ENCODE measurements at places on chromosomes 7 and 10. TPM values are rescaled to one million over a fixed set of nuclear protein-coding genes. Genes with fewer than 3 reads are reported as not detected.

DNA sequence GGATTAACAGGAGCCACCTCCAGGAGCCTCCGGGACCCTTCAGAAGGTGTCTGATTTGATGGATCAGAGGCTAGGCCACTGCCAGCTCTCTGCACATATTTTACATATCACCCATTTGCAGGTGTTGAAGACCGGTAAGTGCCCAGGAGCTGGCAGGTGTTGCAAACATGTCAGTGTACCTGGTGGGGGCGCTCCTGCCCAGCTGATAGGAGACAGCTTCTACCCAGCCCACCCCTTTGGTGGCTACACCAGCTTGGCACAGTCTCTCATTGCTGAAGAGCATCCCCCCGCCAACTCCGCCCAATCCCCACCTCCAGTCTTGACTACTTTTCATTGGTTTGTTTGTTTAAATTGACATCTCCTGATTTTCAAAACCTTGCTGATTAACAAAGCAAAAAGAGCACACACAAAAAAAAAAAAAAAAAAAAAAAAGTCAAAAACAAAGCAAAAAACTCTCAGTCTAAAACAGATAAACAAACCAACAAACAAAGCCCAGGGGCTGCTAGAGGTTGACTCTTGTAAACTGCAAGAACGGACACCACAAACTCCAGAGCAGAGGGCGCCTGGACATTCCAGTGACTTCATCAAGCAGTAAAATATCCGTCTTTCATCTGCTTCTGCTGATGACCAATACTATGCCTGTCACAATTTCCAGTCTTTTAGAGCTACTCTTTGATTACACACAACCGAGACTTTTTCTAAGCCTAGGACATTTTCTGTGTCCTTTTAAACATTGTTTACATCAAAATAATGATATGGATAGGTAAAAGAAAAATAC, 275.3 kb downstream of the NRG3 start:
- no peak for DNase-seq

- no peak for DNase-seq
Observed at GRCh38 chr7:24797270-24797669, 40.0 kb upstream of the GSDME start.

DNA sequence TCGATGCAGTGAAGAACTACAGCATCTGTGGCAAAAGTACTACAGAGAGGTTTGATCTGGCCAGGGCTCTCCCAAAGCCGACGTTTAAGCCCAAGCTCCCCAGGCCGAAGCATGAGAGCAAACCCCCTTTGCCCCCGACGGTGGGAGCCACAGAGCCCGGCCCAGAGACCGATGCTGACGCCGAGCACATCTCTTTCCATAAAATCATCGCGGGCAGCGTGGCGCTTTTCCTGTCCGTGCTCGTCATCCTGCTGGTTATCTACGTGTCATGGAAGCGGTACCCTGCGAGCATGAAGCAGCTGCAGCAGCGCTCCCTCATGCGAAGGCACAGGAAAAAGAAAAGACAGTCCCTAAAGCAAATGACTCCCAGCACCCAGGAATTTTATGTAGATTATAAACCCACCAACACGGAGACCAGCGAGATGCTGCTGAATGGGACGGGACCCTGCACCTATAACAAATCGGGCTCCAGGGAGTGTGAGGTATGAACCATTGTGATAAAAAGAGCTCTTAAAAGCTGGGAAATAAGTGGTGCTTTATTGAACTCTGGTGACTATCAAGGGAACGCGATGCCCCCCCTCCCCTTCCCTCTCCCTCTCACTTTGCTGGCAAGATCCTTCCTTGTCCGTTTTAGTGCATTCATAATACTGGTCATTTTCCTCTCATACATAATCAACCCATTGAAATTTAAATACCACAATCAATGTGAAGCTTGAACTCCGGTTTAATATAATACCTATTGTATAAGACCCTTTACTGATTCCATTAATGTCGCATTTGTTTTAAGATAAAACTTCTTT, 2.3 kb downstream of the LRRTM3 start:
- DNase-seq = no peak

DNA sequence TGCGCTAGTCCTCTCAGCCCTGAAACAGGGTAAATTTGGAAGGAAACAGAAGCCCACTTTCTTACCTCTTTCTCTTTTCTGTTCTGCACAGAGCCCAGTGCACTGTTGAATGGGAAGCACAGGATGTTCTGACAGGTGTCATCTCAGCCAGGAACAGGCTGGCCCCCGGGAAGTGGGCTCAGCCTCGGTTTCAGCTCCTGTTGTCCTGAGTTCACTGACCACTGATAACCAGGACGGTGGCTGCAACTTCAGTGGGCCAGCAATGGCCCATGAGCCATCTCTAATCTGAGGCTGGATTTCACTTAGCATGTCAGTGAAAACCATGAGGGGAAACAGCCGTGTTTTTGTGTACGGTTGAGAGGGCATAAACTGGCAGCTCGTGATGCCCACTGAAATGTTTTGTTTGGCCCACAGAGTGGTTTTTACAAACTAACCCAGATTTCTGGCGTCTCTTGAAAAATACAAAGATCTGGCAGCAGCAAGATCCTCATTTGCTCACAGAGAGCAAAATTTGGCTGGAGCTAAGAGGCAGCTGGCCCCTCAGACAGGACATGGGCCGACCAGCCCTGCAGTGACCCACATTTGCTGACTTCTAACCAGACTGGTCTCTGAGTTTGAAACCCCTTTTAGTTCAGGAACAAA, 455.9 kb downstream of the PAXIP1 start:
- DNase-seq = no peak

DNA sequence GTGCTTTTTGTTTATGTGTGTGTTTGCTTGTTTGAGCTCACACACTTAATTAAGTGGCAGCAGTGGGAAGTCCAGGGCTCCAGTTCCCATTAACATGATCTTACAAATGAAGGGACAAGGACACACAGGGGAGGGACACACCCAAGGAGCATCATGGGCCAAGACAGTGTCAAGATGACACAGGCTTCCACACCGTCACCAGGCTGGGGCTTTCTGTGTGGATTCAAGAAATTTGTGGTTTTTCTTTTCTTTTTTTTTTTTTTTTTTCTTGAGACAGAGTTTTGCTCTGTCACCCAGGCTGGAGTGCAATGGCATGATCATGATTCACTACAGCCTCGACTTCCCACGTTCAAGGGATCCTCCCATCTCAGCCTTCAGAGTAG, 173.6 kb downstream of the KIAA1217 start:
- no peak for DNase-seq

GRCh38 chr7:111660478-111660877, 98.2 kb upstream of the IMMP2L start:
- DNase-seq = no peak

GRCh38 chr7:33886149-33886623, 19.2 kb upstream of the BMPER start:
- DNase-seq = peak; percentile 70

DNA sequence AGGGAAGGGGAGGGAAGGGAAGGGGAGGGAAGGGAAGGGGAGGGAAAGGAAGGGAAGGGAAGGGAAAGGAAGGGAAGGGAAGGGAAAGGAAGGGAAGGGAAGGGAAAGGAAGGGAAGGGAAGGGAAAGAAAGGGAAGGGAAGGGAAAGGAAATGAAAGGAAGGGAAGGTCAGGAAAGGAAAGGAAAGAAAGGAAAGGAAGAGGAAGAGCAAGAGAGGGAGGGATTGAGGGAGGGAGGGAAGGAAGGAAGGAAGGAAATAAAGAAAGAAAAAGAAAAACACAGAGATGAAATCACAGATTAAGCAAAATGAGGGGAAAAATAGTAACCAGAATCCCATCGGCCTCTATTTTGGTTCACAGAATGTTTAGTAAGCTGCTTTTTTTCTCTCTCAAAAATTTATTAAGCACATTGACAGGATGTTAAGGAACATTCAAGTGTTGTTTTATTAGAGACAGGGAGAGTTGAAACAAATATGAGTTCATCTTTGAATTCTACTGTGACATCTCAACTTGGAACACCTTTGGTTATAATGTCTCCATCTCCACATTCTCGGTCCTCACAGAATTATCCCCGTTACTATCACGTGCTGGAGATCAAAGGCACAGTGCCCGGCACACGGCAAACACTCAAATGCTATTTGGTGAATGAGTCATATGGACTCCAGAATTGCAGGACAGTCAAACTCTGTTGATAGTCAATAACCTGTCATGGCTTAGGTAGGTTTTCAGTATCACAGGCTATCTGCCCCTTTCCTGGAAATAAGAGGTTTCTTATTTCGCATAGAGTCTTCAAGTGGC, 52.4 kb downstream of the ABCB1 start:
- DNase-seq = no peak

- no peak for DNase-seq
Observed at GRCh38 chr10:29407280-29407858, 118.5 kb downstream of the LYZL1 start.

DNA sequence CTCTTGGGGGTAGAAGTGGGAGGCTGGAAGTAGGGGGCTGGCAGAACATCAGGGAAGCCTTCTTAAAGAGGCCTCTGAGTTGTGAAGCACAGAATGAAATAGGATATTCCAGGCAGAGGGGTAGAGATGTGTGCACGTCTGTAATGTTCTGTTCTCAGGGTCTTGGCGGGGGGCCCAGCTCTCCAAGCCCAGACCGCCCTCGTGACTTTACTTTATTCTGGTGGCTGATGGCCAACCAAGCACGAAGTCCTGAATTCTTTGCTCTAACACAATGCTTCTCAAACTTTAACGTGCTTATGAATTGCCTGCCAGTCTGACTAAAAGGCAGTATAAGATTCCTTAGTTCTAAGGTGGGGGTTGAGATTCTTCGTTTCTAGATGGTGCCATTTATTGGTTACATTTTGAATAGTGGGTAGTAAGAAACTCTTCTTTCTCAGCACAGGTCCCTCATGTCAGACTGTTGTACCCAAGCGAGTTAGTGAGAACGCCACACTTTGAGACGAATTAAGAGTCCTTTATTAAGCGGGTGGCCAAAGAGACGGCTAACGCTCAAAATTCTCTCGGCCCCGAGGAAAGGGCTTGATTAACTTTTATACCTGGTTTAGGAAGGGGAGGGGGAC, 8.2 kb downstream of the PRXL2A start:
- DNase-seq = no peak

DNA sequence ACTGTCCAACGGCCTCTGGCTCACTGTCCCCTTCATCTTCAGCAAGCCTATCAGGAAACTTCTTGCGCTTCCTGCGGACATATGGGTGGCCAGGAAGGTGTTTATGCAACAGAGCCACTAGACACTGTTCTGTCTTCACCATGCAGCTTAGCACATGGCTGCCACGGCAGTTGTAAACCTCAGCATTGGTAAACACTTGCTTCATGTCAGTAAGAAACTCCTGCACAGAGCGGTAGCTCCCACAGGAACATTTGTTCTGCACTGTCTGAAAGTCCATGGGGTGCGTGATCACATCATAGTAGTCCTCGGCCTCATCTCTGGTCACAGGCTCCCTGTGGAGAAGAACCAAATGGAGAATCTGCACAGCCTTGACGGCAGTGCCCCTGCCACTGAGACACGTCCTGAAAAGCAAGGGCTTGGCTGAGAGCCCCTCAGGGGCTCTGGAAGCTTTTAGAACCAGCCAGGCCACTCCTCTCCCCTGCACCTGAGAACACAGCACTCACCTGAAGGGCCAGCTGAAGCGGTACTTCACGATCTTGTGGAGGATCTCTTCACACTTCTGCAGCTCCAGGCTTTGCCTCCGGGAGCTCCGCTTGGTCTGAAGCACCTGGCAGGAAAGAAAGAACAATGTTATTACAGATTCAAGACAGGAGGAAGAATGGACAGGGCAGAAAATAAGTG, 8.8 kb downstream of the FZD9 start:
- no peak for DNase-seq

DNA sequence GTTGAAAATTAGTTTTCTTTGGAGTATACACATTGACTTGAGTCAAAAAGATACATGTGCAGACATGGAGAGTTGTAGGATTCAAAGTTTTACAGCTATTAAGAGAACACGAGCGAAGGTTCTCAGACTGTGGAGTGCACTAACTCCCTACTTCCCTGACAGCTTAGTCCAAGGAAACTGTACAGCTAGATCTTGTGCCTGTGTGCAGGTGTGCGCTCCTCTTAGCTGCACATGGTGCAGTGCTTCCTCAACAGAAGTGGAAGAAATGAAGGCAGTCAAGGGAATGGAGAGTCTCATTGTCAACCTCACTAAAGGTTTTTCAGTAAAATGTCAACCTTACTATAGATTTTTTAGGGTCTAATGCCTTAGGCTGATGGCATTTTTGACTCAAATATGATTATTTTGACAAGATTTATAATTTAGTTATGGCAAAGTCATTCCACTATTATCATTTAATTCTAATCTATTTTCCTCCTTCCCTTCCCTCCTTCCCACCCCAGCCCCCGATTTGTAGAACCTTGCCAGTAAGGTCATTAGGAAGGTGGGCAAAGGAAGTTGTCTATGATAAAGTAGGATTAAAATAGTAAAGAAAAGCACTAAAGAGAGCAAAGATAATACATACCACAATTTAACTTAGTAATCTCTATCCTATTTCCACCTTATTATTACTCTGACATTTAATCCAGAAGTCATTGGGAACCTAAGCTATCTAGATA, 13.6 kb downstream of the PDK4 start:
- no peak for DNase-seq

DNA sequence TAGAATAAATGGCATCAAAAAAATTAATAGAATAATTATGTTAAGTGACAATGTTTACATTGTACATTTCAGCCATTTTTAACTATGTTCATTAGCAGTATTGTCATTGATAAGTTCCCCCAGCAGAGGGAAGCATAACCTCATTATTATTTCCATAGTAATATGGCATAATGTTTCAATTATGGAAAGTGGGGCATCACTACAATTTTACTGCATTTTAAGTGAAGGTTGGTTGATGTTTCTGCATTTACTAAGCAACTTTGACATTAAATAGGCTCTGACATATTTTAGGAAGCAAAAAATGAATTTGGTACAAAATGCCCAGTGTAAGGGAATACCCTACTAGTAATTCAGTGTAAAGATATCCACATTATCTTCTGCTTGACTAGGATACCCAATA, 218.3 kb downstream of the SEMA3A start:
- peak; percentile 50 for DNase-seq

GRCh38 chr7:137772316-137772715, 74.5 kb downstream of the DGKI start:
- DNase-seq = no peak

DNA sequence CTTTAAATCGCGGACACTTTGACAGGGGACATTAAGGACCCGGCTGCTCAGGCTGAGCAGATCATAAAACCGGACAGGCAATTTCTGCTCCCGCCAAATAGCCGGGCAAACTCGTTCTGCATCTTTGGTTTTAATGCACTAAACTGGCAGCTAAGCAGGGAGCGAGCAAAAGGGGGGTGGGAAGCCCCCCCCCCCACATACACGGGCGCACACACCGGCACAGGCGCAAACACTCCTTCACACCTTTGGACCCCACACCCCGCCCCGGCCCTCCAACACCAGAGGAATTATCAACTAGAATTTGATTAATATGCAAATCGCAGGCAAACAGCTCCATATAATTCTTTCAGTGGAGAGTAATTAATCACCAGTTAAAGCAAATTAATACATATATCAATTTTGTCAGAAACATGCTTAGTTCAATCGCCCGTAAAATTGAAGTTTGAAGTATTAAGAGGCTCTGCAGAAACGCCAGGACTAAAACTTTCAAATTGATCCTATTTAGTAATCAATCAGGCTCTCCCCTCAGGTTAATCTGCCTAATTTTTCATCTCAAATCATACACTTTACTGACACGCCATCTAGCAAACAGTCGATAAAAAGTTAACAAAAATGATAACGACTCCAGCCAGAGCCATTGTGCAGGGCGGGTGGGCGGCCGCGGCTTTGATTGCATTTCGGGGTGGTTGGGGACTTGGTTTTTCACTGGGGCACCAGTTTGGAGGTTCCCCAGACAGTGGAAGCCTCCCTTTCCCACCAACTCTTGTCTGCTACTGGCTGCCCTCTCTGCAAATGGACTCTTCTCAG, 9.9 kb downstream of the LBX1 start:
- DNase-seq = no peak

Gene FXYD4
- not detected for total RNA-seq

Gene PMS2
- total RNA-seq = 13.1 TPM

Gene SMARCD3
- 20.9 TPM for total RNA-seq

Gene ABCB4
- 15.0 TPM for total RNA-seq

Gene DPP6
- not detected for total RNA-seq

Measured in SJSA1 (cell line).